ENCODE measurements at places on chromosomes 5 and 9. TPM values are rescaled to one million over a fixed set of nuclear protein-coding genes. Genes with fewer than 3 reads are reported as not detected.

- DNase-seq, result no peak
Measured at GRCh38 chr5:107855171-107855570, 184.4 kb upstream of the EFNA5 start.

- no peak for DNase-seq
Measured at GRCh38 chr5:88671505-88672499, 211.2 kb downstream of the MEF2C start.

DNA sequence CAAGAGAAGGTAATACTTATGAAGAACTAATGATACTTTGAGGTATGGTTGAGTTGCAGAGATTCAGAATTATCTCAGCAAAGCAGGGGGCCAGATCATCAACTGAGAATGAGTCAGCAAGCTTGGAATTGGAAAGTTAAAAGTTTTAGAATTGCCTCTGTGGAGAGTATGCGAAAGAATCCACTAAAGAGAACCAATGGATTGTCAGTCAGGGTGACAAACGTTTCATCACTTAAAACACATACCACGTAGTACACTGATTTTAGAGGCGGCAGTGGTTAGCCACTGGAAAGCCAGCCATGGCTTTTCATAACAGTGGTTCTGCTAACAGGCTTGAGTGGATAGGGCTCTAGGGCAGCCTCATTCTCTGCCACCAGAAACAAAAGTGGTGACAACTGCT is 30.7 kb downstream of the AOPEP start:
- no peak for DNase-seq

DNA sequence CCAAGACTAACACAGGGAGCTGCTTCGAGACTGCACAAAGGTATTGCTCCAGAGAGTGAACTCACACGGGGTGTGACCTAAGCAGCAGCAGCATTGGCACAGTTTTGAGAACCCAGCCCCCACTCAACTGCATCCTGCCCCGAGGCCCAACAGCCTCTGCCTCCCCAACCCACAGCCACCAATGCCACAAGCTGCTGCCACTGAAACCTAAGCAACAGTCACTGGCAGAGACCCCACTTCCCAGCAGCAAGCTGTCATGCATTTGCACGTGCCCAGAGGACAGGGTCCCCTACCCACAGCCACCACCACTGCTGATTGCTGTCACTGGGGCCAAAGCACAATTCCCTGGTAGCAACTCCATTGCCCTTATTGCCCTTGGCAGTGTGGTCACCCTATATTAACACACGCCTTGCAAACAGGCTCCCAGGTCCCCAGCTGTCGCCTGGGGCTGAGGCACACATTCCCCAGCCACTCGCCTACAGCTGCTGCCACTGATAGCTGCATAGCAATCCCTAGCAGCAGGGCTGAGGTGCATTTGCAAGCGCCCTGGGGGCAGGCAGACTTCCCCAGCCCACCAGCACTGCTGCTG is 141.0 kb downstream of the AGTPBP1 start:
- DNase-seq, result no peak

GRCh38 chr9:134937164-134937555 is 19.4 kb upstream of the FCN1 start:
- no peak for DNase-seq

DNA sequence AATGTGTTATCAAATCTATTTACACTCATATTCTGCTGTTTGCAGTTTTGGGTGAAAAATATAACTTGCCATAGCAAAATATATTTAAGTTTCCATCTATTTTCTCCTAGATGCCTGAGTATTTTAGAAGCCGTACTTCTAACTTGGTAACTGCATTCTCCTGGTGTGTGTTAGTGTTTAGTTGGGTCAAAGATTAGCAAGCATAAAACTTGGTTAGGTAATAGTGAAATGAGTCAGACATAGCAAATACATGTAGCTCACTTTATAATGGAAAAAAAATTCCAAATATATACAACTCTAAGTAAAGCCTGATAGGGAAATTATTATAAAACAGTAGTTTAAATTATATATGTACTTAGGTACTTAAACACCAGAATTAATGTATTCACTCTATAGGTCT is 640.7 kb upstream of the ST8SIA4 start:
- no peak for DNase-seq

GRCh38 chr5:66646570-66646969 is 50.4 kb downstream of the MAST4 start:
- no peak for DNase-seq

PLAC8L1 gene
- total RNA-seq, result 3.8 TPM

DNA sequence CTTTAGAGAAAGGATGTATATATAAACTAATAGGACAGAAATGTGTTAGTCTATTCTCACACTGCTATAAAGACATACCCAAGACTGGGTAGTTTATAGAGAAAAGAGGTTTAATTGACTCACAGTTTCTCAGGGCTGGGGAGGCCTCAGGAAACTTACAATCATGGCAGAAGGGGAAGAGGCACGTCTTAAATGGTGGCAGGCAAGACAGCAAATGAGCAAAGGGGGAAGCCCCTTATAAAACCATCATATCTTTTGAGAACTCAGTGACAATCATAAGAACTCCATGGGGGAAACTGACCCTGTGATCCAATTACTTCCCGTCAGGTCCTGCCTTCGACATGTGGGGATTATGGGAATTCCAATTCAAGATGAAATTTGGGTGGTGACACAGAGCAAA is 8.8 kb upstream of the RICTOR start:
- no peak for DNase-seq
